Dorsolateral prefrontal cortex (tissue), 122 donors: ENCODE measurements at places on chromosomes 2 and 18. TPM values are rescaled to one million over a fixed set of nuclear protein-coding genes. Genes with fewer than 3 reads are reported as not detected.

GALNT13 gene
- total RNA-seq, result 20.6 TPM

BIRC6 gene
- 140 TPM for total RNA-seq

PRSS56 gene
- total RNA-seq, result 1.5 TPM

TPO gene
- total RNA-seq, result not detected

GRCh38 chr2:41900101-41900577, 147.7 kb upstream of the PKDCC start:
- no peak for DNase-seq

DNA sequence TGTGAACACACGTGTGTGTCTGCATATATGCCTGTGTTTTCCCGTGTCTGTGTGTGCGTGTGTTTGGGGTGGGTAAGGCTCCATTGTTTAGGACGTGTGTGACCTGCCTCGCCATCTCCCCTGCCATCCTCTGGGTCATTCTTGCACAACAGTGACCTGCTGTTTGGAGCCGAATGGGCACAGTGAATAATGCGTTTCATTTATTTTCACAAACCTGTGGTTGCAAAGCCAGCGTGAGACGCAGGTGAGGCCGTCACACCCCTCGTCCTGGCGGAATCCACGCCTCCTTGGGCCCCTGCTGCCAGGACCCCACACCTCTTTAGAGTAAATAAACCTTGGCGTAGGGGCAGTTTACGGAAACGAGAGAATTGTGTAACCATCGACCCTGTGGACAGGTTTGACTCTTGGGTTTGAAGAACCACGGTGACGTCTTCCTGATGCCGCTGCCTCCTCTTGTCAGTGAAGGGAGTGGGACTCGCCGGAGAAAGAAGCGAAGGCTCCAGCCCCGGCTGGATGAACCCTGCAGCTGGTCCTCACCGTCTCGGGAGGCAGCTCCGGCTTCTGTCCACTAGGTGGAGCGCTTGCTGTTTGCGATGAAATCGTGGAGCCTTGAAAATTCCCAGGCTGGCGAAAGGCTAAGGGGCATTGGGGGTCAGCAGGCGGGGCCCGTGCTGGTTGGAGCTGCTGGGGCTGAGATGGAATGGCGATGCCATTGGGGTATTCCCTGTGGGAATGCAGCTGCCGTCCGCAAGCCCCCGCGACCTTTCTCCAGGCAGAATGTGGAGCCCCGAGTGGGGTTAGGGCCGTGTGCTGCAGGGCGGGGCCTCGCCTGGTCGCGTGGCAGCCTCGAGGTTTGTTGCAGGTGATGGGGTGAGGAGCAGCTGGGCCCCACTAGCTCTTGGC, 81.1 kb downstream of the RTP5 start:
- peak; percentile 86 for DNase-seq

TMEM247 gene
- not detected for total RNA-seq

SLC4A5 gene
- total RNA-seq, result 20.1 TPM

DES gene
- 0.82 TPM for total RNA-seq

MAP2 gene
- total RNA-seq, result 769 TPM

CAPN10 gene
- total RNA-seq, result 36.7 TPM

DNA sequence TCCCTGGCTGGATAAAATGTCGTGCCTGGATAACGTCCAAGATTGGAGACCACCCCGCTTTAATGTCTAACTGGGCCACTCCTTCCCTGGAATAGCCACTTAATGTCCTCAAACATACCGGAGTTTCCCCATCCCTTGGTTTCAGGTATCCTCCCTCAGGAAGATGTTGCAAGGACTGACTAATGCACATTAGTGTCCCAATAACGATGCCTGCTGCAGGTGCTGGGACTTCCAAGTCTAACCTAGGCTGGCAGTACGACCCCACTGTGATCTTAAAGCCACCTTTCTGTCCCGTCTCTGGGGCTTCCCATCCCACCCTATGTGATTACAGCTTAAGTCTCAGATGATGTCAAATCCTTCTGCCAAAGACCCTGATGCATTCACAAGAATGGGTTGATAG, 1.1 kb upstream of the ATP6V1C2 start:
- no peak for DNase-seq

- no peak for DNase-seq
These were observed 192.0 kb upstream of the TANK start for GRCh38 chr2:160968183-160968582.

TMEM200C gene
- total RNA-seq, result 17.1 TPM

GRCh38 chr2:143545059-143545948, 416.1 kb downstream of the ARHGAP15 start:
- DNase-seq, result no peak

DNA sequence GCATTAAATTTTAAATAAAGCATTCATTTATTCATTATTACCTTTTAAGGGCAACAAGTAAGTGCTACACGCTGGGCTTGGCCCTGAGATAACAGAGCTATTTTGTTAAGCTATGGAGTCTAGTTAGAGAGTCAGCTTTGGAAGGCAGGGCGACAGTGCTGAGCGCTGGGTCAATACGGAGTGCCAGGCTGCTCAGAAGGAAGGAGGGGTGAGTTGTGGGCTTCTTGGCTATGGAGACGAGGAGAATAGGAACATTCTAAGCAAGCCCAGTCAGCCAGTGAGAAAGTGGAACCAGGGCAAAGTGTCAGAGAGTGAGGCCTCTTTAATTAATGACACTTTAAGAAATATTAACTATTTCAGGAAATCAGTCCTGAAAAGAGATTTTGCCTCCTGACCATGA, 288.4 kb downstream of the LRRTM1 start:
- no peak for DNase-seq

SKOR2 gene
- total RNA-seq, result not detected

DNA sequence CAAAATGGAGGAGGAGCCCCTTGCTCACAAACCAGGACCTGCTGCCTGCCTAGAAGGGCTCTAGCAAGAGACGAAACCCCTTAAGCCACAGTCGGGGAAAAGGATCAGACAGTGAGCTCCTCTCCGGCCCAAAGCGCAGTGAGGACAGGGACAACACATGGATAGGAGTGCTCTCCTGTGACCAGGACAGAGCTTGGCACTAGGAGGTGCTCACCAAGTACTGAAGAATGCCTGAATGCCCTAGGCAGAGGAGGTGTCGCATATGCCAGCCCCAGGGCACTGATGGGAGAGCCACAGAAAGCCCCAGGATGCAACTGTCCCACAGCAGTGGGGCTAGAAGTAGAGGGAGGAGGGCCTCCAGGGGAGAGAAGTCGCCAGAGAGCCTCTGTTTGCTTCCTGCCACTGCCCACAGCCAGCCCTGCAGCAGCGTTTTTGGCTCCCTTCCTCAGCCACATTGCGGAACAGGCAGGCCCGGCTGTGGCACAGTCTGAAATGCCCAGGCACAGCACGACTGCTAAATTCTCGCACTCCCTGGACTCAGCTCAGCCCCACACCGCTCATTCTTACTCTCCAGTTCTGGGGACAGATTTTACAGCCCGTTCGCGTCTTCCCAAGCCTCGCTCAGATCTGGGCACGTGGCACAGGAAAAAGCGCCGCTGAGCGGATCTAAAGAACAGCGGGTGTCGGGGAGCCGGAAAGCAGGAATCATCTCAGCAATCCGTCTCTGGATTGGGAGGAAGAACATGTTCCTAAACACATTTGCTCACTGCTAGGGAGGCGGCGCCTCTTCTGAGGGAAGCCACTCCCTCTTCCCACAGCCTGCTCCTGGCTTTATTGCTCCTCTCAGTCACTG, 98.7 kb upstream of the POU3F3 start:
- no peak for DNase-seq

C2orf81 gene
- 5.0 TPM for total RNA-seq

- DNase-seq, result peak; percentile 62
These were observed 46.7 kb upstream of the KCNF1 start for GRCh38 chr2:10864861-10865636.

GRCh38 chr2:176074919-176075425, 8.8 kb downstream of the EVX2 start:
- DNase-seq, result no peak

MAP3K19 gene
- total RNA-seq, result 0.76 TPM

- no peak for DNase-seq
These were observed 156.1 kb upstream of the MGAT5 start for GRCh38 chr2:134097740-134098139.

NAPG gene
- total RNA-seq, result 95.4 TPM

DNA sequence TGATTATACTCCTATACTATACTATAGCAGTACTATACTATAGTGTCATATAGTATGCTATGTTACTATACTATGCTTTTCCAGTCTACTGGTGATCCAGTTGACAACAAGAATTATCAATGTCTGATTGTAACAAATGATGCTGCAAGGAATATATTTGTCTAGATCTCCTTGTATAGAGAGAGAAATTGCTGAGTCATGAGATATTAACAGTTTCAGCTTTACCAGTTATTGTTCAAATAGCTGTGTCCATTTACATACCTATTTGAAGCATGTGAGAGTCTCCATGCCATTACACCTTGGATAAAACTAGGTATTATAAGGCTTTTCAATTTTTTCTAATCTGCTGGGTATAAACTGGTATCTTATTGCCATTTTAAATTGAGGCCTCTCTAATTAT, 136.4 kb upstream of the SKOR2 start:
- no peak for DNase-seq

GRCh38 chr2:15565392-15565791, 4.3 kb upstream of the NBAS start:
- DNase-seq, result no peak

- DNase-seq, result no peak
These were observed 62.4 kb downstream of the SERPINB8 start for GRCh38 chr18:64032312-64032711.

TAF4B gene
- total RNA-seq, result 8.2 TPM

DNA sequence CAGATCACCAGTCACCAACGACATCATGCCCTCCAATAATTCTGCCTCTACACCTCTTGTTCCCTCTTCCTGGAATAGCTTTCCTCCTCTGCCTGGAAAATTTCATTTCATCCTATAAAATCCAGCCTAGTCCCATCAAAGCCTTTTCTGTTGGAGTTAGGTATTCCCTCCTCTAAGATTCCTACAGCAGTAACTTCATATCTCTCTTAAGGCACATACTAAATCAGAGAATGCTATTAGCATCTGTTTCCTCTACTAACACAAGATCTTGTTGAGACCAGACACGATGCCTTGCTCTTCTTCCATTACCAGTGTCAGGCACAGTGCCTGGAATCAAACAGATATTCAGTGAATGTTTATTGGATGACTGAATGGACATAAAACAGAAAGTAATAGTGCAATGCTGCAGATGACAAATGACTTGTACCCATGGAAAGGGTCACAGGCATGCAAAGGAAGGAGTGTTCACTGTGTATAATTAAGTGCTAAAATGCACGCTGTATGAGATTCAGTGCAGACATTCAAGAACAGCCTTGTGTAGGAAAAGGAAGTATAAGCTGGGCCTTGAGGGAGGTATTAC, 342.0 kb upstream of the ACVR2A start:
- DNase-seq, result no peak

NEB gene
- 4.1 TPM for total RNA-seq

GRCh38 chr2:46505472-46505783, 26.1 kb downstream of the TMEM247 start:
- DNase-seq, result no peak

DNA sequence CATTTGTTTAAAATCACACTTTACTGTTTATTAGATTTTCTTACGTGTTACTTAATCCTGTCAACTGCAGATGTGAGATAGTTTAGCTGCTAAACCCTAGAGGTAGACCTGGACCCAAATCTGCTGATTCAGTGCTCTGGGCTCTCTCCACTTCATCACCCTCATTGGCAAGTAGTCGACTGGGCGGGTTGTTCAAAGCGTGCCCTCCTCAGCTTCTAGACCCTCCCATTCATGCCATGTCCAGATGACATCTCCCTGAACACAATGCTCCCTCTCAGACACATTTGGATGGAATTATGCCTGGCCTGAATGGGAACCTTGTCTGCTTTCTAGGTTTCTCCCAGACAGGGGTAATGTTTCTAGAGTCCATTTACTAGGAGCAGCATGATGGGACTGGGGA, 43.7 kb downstream of the RPIA start:
- DNase-seq, result no peak

CRYGC gene
- not detected for total RNA-seq

GRCh38 chr2:227252831-227253230, 72.2 kb upstream of the MFF start:
- no peak for DNase-seq

- DNase-seq, result no peak
These were observed 59.8 kb downstream of the SH3BP4 start for GRCh38 chr2:235011607-235011928.

GRCh38 chr2:240965905-240966456, 32.4 kb upstream of the SNED1 start:
- no peak for DNase-seq
